Motor neuron (in vitro differentiated cells): ENCODE measurements at places on chromosomes 12 and 14. TPM values are rescaled to one million over a fixed set of nuclear protein-coding genes. Genes with fewer than 3 reads are reported as not detected.
A peak's percentile ranks its signal among the peaks of the same experiment; 100 is the strongest.

- peak; percentile 20 for ATAC-seq
Measured at GRCh38 chr12:95551305-95551704, at the start of gene USP44. Gene USP44 (minus strand): TSS chr12:95551476. CDS start chr12:95534256, 17,220 bp downstream.

The RNASE1 gene
- 0.23 TPM in 1 of 2 replicates, not detected in the other for total RNA-seq

DNA sequence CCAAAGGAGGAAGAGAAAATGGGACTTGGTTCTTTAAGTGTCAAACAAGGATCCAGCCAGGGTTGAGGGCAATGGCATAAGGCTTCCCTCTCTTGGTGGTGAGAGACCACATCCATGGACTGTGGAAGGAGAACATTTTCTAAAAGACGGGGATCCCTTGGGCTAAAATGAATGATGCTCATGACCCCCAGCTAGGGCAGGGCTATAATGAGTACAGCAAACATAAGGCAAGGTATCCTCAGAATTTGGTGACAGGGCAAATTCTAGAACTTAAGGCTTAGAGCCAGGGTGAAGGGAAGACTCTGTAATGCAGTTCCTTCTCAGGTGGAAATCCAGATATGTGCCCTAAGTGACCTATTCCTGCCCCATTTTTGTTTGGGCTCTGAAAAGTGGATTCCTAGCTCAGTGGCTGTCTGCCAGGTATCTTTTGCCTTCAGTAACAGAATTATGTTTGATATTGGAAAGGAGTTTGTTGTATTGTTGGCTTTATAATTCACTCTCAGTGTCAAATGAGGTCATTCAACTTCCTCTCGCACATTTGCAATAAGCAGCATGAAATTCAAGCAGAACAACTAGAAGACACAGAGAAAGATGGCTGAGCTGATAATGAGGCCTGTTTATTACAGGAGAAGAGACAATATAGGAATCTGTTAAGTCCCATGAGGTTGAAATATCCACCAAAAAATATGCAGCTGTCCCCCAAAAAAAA, 76.8 kb downstream of the DAD1 start:
- ATAC-seq, result no peak

DNA sequence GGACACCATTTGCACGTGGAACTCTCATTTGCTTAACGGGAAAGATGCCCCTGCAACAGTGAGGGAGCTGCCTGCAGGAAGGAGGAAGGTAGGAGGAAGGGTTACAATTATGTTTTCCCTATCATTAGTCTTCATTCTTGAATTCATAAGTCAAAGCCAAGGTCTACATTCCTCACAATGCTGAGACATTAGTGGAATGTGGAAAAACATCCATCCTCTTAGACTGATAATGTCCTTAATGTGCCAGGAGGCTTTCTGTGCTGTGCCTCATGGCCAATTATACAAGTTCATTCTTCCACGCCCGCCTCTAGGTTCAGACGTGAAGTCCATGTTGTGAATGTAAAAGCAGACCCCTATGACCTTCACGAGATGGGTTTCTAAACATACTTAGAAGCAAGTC, 1212.4 kb upstream of the TMEM132C start:
- ATAC-seq, result no peak

- ATAC-seq, result no peak
Measured at GRCh38 chr12:116672842-116673516, 64.9 kb downstream of the SPRING1 start.

DNA sequence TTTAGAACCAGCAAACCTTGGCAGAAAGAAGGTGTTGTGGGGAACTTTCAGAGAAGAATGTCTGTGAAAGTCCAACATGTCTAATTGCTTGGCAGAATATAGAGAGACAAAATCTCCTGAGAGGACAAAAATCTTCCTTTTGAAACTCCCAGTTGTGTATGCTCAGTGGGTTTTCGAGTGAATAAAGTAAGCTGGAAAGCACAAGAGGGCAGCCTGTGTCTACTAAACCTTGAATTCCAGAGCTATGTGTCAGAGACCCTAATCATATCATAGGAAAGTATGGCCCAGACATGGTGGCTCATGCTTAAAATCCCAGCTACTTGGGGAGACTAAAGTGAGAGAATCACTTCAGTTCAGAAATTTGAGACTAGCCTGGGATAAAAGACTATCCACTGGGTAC, 661.2 kb downstream of the SLC16A7 start:
- peak; percentile 41 for ATAC-seq

The GOLT1B gene
- 38.3 and 46.9 TPM in 2 replicates for total RNA-seq

GRCh38 chr14:93959239-93960107, 16.9 kb downstream of the ASB2 start:
- ATAC-seq, result peak; percentile 92

The SPIC gene
- total RNA-seq, result 0.50 TPM in 1 of 2 replicates, not detected in the other

DNA sequence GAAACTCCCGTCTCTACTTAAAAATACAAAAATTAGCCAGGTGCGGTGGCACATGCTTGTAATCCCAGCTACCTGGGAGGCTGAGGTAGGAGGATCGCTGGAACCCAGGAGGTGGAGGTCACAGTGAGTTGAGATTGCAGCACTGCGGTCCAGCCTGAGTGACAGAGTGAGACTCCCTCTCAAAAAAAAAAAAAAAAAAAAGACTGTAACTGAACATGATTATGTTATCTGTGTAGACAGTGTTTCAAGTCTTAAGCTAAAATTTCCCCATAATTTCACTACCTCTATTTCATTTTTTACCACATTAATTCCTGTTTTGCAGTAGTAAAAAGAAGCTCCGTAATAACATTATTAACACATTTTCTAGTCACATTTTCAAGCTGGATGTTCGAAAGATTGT, 5.4 kb downstream of the PLBD1 start:
- ATAC-seq, result no peak

DNA sequence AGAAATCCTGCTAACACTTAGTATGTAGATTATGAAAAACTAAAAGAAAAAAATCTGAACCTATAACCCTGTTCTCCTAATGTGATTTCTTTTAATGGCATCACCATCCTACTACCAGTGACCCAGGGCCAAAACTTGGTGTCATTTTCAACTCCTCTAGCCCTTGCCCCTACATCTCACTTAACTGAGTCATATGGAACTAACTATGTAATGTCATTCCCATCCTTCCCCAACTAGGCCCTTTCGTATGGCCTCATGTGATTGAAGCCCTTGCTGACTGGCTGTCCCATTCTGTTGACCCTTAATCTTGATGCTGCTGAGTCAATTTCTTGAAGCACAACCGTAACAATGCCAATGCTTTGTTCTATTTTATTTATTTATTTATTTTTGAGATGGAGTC, 7.6 kb downstream of the DMAC2L start:
- ATAC-seq, result no peak

- ATAC-seq, result no peak
Measured at GRCh38 chr12:92698474-92698873, 4.3 kb upstream of the PLEKHG7 start.

GRCh38 chr12:66663611-66664010, 15.3 kb downstream of the GRIP1 start:
- ATAC-seq, result no peak

The AMIGO2 gene
- 0.50 and 0.76 TPM in 2 replicates for total RNA-seq

The KERA gene
- total RNA-seq, result 0.09 TPM in 1 of 2 replicates, not detected in the other

The ACIN1 gene
- total RNA-seq, result 271 and 307 TPM in 2 replicates

DNA sequence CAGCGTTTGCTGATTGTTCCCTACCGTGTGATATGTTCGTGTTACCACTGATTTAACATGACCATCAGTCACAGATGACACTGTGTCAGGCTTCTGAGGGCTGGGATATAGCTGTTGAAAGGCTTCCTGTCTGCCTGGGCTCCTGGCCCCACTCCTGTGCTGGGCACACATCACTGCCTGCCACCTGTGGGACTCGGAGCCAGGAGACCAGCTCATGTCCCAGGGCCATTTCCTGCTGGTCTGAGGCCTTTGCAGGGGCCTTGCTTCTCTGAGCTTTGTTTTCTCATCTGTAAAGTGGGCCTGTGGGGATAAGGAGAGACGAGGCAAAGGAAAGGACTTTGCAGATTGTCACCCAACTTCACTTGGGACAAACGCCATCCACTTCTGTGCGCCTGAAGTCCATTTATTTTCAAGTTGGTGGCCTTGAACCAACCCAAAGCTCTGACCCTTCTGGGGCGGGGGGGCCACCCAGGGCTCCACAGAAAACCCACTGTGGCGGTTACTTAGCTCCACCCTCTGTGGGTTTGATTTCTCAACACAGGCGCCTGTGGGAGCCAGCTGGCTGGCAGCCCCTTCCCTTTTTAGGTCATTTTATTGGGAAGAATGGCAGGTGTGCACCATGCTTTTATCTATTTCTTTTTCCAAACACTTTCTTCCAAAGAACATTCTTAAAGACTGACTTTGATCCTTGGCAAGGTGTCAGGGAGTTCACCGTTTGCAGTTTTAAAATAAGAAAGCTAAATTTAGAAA, 54.1 kb downstream of the BEGAIN start:
- ATAC-seq, result no peak

- no peak for ATAC-seq
Measured at GRCh38 chr14:38904959-38905358, 198.1 kb downstream of the SEC23A start.

The NID2 gene
- 0.98 and 1.1 TPM in 2 replicates for total RNA-seq

DNA sequence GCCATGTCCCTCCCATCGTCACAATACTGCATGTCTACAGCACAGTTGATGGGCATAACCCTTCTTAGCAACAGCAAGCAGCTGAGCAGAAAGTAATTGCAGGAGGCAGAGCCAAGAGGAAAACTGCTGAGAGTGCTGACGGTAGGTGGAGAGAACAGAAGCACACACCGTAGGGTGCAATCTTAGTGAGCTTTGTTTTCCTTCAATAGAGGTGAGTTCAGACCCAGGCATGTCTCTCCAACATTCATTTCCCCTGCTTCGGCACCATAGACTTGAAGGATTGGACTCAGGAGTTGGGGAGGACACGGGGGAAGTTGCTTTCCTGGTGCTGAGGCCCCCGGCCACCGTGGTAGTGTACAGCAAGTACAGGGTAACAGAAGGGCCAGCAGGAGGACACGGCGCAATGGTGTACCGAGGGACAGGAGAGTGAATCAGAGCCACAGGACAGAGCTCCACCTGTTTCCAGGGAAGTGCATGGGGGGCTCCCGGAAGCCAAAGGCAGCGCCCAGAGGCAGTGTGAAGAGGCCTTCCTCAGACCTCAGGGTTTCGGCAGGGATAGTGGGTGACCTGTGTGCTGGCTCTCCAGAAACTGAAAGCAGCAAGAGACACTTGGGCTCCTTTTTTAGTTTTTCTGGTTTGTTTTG, 36.3 kb upstream of the SINHCAF start:
- peak; percentile 75 for ATAC-seq

DNA sequence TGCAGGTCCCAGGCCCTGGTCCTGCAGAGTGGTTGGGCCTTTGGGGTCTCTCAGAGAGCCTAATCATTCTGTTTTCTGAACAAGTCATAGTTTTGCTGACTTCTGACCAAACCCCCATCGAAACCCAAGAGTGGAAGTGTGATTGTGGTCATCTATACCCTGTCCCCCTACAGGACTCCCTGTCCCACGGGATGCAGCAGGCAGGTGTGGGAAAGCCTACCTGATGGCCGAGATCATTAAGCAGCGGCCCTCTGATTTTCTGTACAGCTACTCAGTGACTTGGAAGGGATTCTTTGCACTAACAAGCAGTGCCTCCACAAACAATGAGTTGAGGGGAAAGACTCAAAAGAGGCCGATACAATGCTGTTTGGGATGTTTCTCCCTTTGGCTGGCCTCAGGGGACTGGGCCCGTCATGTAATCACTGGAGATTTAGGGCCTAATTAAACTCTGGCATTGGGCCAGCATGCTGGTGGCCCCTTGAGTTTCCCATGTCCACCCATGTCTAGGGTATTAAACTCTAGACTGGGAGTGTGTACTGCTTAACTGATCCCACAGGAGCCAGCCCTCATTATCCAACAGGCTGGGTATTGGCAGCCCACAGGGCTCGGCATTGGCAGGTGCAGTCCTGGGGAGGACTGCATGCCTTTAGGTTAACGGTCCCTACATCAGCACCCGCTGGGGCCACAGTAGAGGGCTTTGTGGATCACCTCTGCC, 192.8 kb downstream of the ZFP36L1 start:
- peak; percentile 46 for ATAC-seq

GRCh38 chr12:122452701-122453285, 30.3 kb upstream of the CLIP1 start:
- no peak for ATAC-seq

- no peak for ATAC-seq
Measured at GRCh38 chr14:100429537-100429936, 106.4 kb downstream of the SLC25A47 start.

The OXA1L gene
- 117 TPM in 2 replicates for total RNA-seq

DNA sequence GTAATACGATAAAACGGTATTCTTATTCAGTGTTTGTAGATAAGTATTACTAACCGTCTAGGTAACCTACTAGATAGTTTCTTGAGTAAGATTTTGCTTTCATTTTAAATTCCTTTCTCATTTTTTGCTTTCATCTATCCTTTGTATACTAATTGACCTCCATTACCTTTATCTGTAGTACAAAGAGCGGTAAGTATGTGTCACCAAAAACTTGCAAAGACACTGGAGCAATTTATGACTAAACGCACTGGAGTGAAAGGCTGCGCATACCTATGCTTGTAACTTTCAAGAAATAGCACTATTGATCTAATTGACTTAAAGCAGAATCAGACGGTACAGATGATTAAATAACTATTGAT, 1.7 kb downstream of the ARHGAP5 start:
- no peak for ATAC-seq

The GMFB gene
- 54.6 and 57.7 TPM in 2 replicates for total RNA-seq

The KRT72 gene
- 0.77 TPM in 1 of 2 replicates, not detected in the other for total RNA-seq

- no peak for ATAC-seq
Measured at GRCh38 chr14:73717711-73718417, 3.7 kb upstream of the PNMA1 start.

- ATAC-seq, result peak; percentile 92
Measured at GRCh38 chr14:85576218-85576617, 46.3 kb downstream of the FLRT2 start.

The KLHDC1 gene
- total RNA-seq, result 2.6 and 2.9 TPM in 2 replicates

GRCh38 chr12:18306311-18306710, 45.0 kb downstream of the PIK3C2G start:
- ATAC-seq, result no peak

DNA sequence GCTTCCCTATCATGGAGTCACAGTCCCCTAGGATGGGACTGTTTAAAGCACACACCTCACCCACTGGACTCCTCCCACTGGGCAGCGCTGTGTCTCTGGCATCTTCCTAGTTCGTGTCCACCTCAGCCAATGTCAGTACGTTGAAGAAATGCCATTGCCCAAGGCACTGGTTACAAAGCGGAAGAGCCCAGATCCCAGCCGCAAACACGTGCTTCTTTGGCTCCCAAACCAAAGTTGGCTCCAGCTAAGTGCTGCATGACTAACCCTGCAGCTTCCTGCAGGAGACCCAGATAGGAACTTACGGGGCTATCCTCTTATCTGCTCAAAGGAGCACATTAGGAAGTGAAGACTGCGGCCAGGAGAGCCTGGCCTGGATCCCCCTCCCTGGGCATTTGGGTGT, 9.3 kb downstream of the SYNE3 start:
- no peak for ATAC-seq

- ATAC-seq, result no peak
Measured at GRCh38 chr12:115683240-115683780, 594.2 kb downstream of the MED13L start.

- no peak for ATAC-seq
Measured at GRCh38 chr12:114355389-114356088, 50.4 kb downstream of the TBX5 start.

DNA sequence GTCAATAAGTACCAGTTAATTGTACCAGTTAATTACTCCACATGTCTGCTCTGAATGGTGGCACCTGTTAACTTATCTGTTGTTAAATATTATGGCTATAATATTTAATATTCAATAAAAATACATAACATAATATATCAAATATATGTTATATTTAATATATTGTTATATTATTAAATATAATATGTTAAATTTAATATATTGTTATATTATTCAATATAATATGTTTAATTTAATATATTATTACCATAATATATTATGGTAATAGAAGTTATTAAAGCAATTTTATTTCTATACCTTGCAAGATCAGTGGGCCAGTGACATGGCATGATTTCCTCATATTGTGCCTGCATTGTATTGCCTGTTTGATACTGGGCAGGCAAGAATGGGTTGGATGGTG, 98.4 kb downstream of the TBC1D30 start:
- ATAC-seq, result no peak

The FGF23 gene
- 0.05 and 0.25 TPM in 2 replicates for total RNA-seq
